ENCODE measurements at places on chromosomes 7 and 10.

GRCh38 chr10:14413523-14413922, 82.8 kb upstream of the FRMD4A start:
- DNase-seq = no peak

- DNase-seq = no peak
These were observed 31.3 kb downstream of the TACC2 start for GRCh38 chr10:122020226-122020625.

DNA sequence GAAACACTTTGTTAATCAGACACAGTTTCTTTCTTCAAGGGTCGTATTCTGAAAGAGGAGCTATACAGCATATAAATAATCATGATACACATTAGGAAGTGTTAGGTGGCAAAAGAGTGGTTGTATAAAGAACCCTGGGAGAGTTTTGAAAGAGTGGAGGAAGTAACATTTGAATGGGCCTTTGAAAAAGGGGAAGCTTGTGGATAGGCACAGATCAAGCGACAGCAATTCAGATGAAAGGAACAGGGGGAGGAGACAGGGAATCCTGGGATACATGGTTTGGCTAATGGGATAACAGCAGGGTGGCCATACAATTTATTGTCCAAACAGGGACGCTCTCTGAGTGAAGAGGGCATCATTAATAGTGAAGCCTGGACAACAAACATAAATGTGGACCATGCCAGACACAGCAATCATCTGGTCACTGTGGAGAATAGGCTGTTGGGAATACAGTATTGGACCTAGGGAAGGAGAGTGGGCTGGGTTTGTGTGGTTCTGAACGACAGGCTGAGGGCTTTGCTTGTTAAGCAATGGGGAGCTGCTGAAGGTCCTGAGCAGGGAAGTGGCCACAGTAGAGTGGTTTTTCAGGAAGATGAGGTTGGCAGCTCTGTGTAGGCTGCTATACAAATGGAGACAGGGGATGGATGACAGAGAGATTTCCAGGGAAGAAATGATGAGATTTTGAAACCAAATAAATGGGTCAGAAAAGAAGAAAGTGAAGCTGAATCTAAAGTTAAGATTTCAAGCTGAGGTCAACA, 75.9 kb downstream of the ICA1 start:
- no peak for DNase-seq

DNA sequence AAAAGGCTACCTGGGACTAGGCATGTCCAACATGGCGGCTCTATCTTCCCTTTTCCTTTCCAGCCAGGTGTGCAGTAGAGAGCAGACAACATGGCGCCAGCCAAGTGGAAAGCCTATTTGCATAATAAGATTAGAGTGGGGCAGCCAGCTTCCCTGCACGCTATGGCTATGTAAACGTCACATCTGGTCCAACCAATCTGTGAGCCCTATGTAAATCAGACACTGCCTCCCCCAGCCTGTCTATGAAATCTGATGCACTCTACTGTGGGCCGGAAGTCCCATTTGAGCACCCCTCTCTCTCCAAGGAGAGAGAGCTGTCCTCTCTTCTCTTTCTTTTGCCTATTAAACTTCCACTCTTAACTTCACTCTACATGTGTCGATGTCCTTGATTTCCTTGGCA, 984.9 kb upstream of the AUTS2 start:
- DNase-seq = no peak

GRCh38 chr7:5612695-5613094, 168.8 kb downstream of the RNF216 start:
- DNase-seq = no peak

GRCh38 chr7:11831736-11832495, at the start of gene THSD7A:
Gene THSD7A, minus strand, starts transcription at chr7:11832198. Its CDS starts 252 bp downstream, at chr7:11831946.
- peak; percentile 50 for DNase-seq

DNA sequence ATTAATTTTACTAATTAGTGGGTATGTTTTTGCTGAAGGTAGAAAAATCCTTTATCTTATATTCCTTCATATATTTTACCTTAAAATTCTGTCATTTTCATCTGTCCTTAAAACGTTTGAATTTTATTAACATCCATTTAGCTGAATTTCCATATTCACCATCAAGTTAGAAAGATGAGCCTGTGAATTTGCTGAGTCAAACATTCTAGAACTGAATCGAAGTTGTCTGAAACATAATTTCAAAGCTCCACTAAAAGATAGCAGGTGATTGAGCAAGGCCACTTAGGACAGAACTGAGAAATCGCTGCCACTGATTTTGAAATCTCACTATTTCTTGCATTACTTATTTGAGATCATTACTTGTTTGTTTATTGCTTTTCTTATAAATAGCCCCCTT, 17.5 kb downstream of the HGF start:
- no peak for DNase-seq

- DNase-seq = no peak
These were observed 231.4 kb downstream of the DNAJB6 start for GRCh38 chr7:157568106-157568769.

GRCh38 chr7:29606287-29606721, 42.7 kb downstream of the PRR15 start:
- no peak for DNase-seq

GRCh38 chr7:14720785-14721184, 181.8 kb downstream of the DGKB start:
- DNase-seq = no peak

DNA sequence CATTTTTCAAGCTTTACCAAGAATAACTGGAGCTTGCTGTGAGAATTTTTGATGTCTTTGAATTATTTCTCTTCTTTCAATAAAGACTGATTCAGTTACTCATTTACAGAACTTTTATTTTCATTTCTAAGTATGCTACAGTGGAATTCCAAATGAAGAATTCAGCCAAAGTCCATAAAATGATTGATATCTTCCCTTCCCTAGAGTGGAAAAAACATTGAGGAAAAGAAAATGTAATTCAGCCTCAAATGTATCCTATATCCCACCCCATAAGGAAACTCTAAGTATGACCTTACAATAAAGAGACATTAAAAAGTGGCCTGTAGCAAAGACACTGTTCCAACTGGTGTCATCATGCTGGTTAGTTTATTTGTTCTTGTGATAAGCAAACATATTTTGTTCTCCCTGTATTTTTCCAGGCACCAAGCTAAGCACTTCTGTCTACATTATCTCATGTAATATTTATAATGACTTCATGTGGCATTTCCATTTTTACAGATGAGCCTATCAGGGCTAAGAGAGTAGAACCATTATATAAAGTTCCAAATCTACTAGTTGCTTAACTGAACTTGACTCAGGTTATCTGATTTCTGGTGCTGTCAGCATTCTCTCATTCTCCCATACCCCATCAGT, 450.4 kb downstream of the NEBL start:
- no peak for DNase-seq

DNA sequence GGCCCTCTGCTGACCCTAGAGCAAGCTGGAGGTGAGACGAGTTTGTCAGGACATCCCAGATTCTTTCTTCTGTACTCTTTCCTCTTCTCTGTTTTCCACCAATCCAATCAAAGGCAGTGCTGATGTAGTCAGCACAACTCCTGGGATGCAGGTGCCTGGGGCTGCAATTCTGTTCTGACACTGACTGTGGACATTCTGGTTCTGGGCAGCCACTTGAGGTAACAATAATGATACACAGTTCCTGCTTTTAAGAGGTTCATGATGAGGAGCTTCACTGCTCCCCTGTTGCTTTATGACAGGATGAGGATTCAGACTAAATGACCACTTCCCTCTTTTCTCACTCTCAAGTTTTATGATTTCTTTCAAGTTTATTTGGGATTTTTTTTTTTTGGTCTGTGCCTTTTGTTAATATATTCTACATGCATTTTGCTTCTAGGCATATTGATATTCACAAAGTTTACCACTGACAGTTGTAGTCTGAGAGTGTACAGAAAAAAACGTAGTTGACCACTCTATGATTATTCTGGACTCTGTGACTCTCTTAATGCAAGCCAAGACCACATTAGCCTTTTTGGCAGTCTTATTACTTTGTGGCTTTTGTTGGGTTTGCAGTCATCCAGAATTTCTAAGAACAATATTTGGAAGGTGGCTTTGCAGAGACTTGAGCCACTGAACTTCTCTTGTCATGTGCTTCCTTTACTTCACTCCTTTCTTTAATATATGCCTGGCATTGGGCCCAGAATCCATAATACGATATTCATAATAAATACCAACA, 247.6 kb downstream of the AUTS2 start:
- peak; percentile 3 for DNase-seq

DNA sequence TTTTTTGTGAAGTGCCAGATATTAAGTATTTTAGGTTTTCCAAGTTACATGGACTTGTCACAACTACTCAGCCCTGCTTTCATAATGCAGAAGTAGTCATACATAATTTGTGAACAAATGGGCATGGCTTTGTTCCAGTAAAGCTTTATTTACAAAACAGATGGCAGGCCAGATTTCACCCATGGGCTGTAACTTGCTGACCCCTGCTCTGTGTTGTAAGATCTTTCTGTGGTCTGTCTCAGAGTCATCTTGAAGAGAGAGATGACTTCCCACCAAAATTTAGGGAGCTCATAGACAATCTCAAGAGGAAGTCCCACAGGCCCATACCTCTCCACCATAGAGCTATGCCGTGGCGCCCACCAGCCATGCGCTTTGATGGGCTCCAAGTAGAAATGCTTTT, 616.1 kb downstream of the LRMDA start:
- no peak for DNase-seq

- DNase-seq = no peak
These were observed 38.0 kb upstream of the GPAM start for GRCh38 chr10:112221545-112221944.
